Effector CD4-positive, alpha-beta T cell (primary cell): ENCODE measurements at places on chromosomes 1 and 21.

DNA sequence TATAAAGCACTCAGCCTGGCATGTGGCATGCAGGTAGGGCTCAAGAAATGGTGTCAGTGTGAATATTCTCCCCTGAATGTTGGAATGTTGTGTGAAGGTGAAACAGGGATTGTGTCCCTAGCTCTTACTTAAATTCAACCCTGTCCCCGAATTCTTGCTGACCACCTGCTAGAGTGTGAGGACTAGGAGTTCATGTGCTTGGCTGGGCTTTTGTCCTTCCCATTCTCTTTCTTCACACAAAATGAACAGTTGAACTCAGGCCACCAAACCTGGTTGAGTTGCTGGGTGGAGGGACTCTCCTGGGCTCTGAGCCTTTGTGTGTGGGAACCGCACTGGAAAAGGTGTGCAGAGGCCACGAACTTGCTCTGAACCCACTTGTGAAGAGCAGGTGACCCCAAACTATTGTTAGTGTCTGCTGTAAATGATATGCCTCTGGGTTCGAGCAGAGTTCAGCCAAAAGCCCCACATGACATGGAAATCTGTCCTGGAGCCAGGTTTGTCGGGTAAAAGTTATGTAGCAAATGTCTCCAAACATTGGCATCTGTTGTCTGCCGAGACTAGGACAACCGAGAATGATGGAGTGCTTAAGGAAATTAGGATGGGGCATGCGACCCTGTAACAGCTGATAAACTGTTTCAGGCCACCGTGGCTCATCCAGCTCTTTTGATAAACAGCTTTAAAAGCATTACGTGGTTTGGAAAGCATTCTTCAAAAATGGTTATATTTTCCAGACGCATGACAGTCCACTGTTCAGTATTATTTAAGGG, 144.2 kb downstream of the DHRS3 start:
- DNase-seq, result no peak

GRCh38 chr1:245500546-245500945, 345.8 kb downstream of the KIF26B start:
- no peak for DNase-seq

DNA sequence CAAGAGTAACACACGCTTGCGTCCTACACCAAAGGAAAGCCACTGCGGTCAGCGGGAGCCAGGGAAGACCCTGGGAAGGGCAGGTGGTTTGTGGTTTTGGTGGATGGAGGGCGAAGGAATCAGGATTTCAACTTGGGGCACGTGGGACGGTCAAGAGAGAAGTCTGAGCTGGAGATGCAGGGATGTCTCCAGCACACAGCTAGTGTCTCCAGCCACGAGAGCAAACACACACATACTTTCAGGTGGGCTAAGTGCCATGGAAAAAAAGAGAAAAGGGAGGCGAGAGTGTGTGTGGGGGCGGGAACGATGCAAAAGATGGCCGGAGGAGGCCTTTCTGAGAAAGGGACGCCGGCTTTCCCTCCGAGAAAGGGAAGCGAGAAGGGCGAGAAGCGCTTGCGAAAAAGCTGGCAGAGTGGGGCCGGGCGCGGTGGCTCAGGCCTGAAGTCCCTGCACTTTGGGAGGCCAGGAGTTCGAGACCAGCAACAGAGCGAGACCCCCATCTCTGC, 1.4 kb upstream of the SRRM1 start:
- DNase-seq, result no peak

- DNase-seq, result no peak
Observed at GRCh38 chr1:193438771-193439170, 252.4 kb upstream of the B3GALT2 start.

GRCh38 chr1:96698342-96698983, 23.1 kb upstream of the PTBP2 start:
- no peak for DNase-seq

- DNase-seq, result no peak
Observed at GRCh38 chr21:32523988-32524719, 61.2 kb downstream of the TCP10L start.

GRCh38 chr1:67634396-67634935, 50.5 kb upstream of the GADD45A start:
- DNase-seq, result no peak

DNA sequence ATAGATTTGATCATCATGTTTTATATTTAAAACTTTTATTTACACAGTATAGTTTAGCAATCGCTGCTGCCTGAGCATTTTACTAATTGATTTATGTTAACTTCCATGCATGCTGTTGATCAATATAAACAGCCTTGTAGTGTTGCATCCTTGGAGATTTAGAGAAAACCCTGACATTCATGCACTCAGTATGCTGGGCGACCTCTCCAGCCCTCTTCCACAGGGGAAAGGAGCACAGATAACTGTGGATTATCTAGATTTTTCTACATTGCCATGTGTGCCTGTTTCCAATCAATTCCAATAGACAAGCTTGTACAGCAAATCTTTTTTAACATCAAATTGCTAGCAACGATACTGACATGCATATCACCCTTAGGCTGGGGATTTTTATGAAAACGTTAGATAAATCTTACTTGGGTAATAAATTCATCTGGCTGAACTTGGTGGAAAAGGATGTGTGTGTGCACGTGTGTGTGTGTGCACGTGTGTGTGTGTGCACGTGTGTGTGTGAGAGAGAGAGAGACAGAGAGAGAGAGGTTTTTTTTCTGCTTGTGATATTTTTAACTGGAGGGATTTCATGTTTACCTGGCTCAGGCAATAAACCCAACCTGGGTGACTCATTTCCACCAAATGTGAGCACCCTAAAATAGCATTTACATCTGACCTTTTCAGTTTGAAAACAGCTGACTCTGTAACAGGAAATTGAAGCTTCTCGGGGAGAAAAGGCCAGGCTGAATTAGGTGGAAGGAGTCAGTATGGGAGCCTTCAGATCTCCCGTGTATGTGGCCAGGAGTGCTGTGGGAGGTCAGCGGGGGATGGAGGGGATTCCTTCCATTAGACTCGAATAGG, 339.8 kb downstream of the PRDM2 start:
- DNase-seq, result no peak

DNA sequence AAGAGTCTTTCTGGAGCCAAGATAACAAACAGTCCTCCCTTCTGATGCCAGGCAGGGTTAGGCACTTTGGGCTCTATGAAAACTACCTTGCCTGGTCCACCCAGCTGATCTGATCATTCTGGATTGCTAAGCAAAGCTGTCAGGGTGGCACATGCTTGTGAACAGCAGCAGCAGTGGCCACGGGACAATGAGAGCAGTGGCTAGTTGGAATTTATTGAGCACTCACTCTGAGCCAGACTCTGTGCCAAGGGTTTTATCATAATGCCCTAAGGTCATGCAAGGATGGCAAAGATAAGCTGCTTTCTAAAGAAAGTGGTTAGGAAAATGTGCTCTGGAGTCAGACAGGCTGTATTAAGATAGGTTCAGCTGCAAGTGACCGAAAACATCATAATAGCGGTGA, 390.4 kb upstream of the VAMP3 start:
- no peak for DNase-seq

- no peak for DNase-seq
Observed at GRCh38 chr1:201169971-201170532, 15.8 kb upstream of the TMEM9 start.

DNA sequence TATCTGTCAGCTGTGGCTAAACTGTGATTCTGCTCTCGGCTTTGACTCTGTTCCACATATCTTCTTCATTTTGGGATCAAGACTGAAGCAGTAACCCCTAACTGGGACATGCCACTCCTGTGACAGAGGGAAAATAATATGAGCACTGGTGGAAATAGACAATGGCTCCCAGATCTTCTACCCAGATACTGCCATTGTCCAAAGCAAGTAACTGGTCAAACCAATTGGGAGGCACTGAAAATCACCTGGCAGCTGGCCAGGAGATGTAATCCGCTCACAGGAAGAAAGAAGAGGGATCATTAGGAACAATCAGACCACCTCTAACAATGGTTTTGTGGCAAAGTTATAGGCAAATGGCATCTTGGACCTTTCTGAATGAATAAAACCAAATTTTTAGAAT, 10.7 kb downstream of the SNX7 start:
- DNase-seq, result no peak

- no peak for DNase-seq
Observed at GRCh38 chr1:71245246-71245645, 164.4 kb upstream of the ZRANB2 start.

DNA sequence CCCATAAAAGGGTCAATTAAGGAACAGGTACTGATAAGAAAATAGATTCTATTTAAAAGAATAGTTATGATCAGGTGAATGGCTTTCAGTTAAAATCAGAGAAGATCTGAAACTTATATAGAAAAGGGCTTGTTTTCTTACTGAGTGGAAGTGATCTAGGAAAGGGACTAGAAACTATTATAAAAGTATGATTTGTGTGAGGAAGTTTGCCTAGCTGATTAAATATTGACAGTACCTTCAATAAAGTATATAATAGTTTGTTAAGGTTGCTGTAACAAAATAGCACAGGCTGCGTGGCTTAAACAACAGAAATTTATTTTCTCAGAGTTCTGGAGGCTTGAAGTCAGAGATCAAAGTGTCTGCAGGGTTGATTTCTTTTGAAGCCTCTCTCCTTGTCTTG, 5.4 kb upstream of the ALG6 start:
- no peak for DNase-seq

- no peak for DNase-seq
Observed at GRCh38 chr1:102726417-102726816, 381.9 kb downstream of the COL11A1 start.

GRCh38 chr1:62184336-62184735, 10.3 kb upstream of the L1TD1 start:
- DNase-seq, result no peak

DNA sequence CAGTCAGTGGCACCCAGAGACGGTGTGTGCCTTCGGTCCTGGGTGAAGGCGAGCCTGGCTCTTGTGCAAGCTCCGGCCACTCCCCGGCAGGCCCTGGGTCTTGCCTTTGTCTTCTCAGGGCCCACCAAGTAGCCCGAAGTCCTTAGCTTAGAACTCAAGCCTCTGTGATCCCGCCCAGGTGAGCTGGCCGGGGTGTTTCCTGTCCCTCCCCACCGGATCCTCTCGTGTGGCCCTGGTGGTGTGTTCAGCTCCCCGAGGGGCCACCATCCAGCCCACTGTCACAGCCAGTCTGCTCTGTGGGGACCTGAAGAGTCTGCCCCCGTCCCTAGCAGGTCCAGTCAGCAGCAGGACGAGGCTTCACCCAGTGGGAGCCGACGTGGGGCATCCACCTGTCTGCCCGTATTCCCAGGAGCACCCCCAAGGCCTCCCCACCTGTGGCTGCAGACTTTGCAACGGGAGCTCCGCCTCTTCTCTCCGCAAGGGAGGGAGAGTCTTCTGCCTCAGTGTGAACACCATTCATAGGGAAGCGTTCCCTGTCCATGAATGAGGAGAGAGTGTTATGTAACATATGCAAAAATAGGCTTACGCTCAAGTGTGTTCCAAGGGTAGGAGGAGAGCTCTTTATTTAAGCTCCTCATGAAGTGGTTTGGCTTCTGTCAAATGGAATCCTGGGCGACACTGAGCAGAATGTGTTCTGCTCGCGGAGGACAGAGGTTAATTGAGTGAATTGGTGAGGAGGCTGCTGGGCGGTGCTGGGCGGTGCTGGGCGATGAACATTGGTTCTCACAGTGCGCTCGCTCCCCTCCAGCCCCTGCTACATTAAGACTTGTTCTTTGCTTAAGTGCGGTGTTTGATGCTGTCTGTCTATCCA, 108.9 kb downstream of the CRYAA start:
- DNase-seq, result no peak

GRCh38 chr1:33347650-33347992, 26.7 kb upstream of the A3GALT2 start:
- DNase-seq, result no peak

DNA sequence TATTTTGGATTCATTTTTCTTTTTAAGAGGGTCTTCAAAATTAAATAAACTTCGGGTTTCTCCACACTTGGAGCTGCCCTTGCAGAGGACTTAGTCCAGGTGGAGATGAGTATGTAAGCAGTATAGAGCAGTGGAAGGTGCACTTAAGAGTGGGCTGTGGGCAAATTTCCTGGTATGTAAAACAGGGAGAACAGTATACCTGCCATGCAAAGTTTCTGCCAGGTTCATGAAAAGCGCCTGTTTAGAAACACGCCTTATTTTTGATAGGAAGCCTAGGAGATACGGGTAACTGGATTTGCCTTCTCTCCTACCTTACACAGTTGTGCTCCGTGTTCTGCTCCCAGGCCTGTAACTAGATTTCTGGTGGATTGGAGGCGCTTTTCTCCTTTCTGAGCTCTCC, 1.2 kb downstream of the KDM4A start:
- no peak for DNase-seq

- no peak for DNase-seq
Observed at GRCh38 chr1:22236166-22236565, 93.3 kb upstream of the WNT4 start.

- DNase-seq, result no peak
Observed at GRCh38 chr1:15885701-15886610, 38.4 kb downstream of the SPEN start.

GRCh38 chr1:4652631-4653327, 1.6 kb upstream of the AJAP1 start:
- peak; percentile 31 for DNase-seq

DNA sequence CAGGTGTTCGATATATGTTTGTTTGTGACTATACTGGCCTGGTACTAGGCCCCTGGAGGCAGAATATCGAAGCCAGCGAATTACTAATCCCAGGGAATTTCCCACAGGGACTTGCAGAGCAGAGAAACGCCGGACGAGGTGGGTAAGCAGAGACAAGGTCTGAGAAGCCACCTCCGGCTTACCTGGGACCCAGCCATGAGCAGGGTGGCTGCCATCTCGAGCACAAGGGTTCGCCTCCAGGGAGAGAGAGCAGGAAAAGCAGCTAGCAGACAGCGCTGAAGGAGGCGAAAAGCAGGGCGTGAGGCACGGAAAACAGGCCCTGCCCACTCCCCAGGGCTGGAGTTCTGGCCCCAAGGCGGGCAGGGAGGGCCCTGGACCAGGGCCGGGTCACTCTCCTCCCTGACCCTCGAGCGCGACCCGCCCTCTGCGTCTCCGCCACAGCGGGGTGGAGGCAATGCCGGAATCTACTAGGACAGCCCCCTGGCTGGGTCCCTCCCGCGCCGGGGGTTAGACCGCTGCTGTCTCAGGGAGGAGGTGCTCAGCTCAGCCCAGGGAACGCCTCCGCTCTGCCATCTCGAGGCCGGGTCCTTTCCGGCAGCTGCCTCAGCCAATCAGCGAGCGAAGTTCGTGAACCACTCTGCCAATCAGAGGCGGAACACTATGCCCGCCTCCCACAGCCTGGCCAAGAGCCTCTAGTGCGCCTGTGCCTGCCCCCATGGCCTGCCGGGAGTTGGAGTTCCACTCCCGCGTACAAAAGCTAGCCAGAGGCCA, 1.7 kb downstream of the ZNF436 start:
- peak; percentile 98 for DNase-seq

GRCh38 chr1:100780814-100781213, 61.3 kb downstream of the VCAM1 start:
- no peak for DNase-seq

GRCh38 chr1:54070171-54070837, 16.9 kb downstream of the TCEANC2 start:
- DNase-seq, result no peak
